ENCODE measurements at places on chromosomes 1 and 21.
A peak's percentile ranks its signal among the peaks of the same experiment; 100 is the strongest.

GRCh38 chr1:226912587-226913176 is 27.4 kb upstream of the COQ8A start:
- no peak overlapping the region for H3K4me3 ChIP-seq
- no peaks in the 10 kb centered on the region for H3K4me1 ChIP-seq
- H3K27me3 ChIP-seq = peaks cover 2% of the 10 kb centered on the region
- H3K27ac ChIP-seq = no peak overlapping the region
- DNase-seq = no peak
- no peaks in the 10 kb centered on the region for H3K36me3 ChIP-seq

GRCh38 chr1:244192325-244192724 is 141.2 kb downstream of the ZBTB18 start:
- DNase-seq = no peak
- H3K27me3 ChIP-seq = peaks cover 13% of the 10 kb centered on the region
- H3K4me3 ChIP-seq = no peak overlapping the region
- no peak overlapping the region for H3K27ac ChIP-seq

DNA sequence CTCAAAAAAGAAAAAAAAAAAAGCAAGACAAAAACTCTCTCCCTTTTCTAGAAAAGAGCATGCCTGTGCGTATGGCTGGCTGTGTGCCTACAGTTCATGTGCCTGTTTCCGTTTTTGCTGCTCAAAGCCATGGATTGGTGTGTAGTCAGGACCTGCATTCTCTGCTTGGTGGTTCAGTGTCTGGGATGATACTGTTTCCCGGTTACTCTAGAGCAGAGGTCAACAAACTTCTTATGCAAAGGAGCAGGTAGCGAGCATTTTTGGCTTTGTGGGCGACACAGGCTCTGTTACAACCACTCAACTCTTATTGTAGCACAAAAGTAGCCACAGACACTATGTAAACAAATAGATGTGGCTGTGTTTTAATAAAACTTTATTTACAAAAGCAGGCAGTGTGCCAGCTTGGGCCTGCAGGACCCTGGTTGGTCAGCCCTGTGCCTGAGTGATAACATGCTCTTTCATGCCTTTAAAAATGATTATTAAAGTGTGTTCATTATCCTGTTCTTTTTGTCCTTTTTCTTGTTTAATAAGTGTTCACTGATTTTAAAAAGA is 524.2 kb downstream of the KIF26B start:
- H3K4me3 ChIP-seq = no peak overlapping the region
- no peak overlapping the region for H3K27ac ChIP-seq
- peaks cover 14% of the 10 kb centered on the region for H3K4me1 ChIP-seq
- no peaks in the 10 kb centered on the region for H3K27me3 ChIP-seq
- DNase-seq = no peak

DNA sequence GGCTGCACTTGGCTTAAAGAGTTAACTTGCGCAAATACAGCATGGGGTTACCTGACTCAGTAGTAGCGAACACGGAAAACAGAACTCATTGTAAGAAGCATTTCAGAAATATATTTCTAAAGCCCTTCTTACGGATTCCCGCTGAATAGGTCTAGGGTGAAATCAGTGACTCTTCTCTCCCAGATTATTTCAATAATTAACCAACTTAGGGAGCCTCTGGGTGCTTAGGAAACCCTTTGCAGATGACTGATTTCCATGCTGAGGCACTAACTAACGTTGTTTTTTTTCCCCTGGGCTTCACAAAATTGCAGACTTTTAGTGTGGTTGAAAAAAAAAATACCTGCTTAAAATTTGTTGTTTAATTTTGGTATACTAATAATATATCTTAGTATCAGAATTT is 40.3 kb downstream of the BTG3 start:
- no peaks in the 10 kb centered on the region for H3K36me3 ChIP-seq
- no peak overlapping the region for H3K27ac ChIP-seq
- no peak overlapping the region for H3K4me3 ChIP-seq
- no peaks in the 10 kb centered on the region for H3K4me1 ChIP-seq

DNA sequence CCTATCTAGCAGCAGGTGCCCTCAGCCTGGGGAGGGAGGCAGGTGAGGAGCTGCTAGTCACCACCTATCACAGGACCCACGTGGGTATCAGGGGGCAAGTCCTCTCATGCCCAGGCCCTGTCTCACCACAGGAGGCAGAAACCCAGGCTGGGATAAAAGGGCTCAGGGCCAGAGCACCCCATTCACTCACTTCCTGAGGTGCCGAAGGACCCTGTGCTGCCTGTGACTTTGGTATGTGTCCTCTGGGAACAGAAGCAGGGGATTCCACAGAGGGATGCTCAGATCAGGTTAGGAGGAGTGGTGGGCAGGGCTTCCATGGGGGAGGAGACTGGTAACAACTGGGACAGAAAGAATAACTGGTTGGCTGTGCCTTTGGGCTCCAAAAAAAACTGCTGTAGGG is at the start of gene LCE1E:
TSS of gene LCE1E (plus strand) at position 181 of the 400 bp plus-strand sequence. CDS start 1,043 bp downstream, outside the sequence.
- no peaks in the 10 kb centered on the region for H3K4me1 ChIP-seq
- DNase-seq = no peak
- no peaks in the 10 kb centered on the region for H3K36me3 ChIP-seq
- peaks cover 7% of the 10 kb centered on the region for H3K27me3 ChIP-seq

DNA sequence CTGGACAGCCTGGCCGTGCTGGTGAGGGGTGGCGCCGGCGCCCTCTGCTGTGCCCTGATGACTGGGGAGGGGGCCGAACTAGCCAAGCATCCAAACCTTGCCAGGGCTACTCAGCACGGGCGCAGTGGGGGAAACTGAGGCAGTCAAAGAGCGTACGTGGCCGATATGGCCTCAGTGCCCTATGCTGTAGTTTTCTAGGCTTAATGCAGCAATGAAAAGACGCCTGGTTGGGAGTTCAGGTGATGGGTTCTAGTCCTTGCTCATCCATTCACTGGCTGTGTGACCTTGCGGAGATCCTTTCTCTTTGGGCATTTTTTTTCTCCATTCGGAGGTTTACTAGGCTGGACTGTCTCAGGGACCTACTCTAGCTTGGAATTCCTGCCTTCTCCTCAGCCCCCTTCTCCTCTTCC is 822 bp downstream of the MTX1 start:
- peak overlapping the region; percentile 99 for H3K27ac ChIP-seq
- H3K4me1 ChIP-seq = peaks cover 35% of the 10 kb centered on the region
- peaks cover 4% of the 10 kb centered on the region for H3K36me3 ChIP-seq
- peak overlapping the region; percentile 94 for H3K4me3 ChIP-seq
- H3K27me3 ChIP-seq = no peaks in the 10 kb centered on the region

GRCh38 chr1:156584813-156585212 is 5.3 kb downstream of the TTC24 start:
- no peak overlapping the region for H3K27ac ChIP-seq
- no peaks in the 10 kb centered on the region for H3K36me3 ChIP-seq
- H3K27me3 ChIP-seq = peaks cover 3% of the 10 kb centered on the region
- H3K4me1 ChIP-seq = no peaks in the 10 kb centered on the region
- no peak overlapping the region for H3K4me3 ChIP-seq

DNA sequence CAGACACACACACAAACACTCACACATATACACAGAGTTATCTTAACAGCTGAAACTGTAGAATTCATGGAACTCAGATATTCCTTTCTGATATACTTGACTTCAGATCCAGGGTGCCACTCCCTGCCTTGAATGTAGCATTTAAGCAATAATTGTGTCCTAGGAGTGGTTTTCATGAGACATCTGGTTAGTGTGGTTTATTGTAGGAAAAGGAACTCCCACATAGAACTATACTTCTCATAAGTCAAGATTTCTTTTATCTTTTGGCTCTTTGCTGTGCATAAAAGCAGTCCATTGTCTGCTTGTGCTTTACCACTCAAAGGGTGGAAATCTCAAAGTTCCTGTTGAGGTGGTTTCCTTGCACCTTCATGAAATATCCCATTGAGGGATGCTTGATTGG is 272.6 kb upstream of the SGIP1 start:
- DNase-seq = no peak
- H3K4me1 ChIP-seq = peaks cover 100% of the 10 kb centered on the region
- peaks cover 1% of the 10 kb centered on the region for H3K27me3 ChIP-seq
- H3K27ac ChIP-seq = peak overlapping the region; percentile 87
- 0 out of 2 replicates have a peak, but pooled peaks cover 5% of the 10 kb centered on the region for H3K36me3 ChIP-seq
